IMR-90 (cell line): ENCODE measurements at places on chromosomes 16 and 17.

DNA sequence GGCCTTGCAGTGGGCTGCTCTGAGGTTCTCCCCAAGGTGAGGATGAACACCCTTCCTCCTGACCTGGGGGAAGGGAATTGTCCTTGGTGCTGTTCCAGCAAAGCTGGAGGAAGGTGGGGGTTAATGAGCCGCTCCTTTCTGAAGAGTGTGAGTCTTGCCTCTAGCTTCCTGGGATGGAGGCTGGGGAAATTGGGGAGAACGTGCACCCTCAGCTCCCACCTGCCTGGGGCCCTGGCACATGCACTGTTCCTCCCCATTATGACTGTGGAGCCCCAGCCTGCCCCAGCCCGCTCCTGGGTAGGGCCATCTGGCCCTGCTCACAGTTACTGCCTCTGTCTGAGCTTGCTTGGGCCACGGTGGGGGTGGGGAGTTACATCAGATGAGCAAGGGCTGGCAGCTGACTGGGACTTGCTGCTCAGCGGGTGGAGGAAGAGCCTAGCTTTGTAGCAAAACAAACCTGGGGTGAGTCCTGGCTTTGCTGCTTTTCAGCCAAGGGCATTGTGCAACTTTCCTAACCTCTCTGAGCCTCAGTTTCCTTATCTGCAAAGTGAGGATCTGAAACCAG lies 11.1 kb downstream of the TNS4 start:
- H3K27ac ChIP-seq, result peak overlapping the region; percentile 49
- DNase-seq, result peak; percentile 81
- no peak overlapping the region for H3K4me3 ChIP-seq

GRCh38 chr16:18827890-18828289 lies 26.5 kb upstream of the ARL6IP1 start:
- H3K27ac ChIP-seq, result no peak overlapping the region
- H3K4me3 ChIP-seq, result no peak overlapping the region
- H3K4me1 ChIP-seq, result no peaks in the 10 kb centered on the region
- DNase-seq, result no peak
- no peaks in the 10 kb centered on the region for H3K27me3 ChIP-seq
- H3K36me3 ChIP-seq, result peaks cover 27% of the 10 kb centered on the region

DNA sequence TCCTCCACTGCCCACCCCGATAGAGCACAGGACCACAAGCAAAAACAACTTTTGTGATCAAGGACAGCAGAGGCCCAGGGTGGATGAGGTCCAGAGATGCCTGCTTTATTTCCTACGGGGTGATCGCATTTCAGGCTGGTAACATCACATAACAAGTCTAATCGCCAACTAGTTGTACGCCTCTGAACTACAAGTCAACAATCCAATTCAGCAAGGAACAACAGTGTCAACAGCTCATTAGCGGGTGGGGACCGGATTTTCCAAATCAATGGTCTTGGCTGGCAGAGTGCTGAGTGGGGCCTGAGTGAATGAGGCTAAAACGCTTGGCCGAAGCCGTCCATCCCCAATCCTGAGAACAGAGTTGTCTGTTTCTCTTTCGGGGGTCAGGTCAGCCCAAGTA lies 17.1 kb downstream of the MRM3 start:
- H3K27ac ChIP-seq, result no peak overlapping the region
- H3K4me3 ChIP-seq, result no peak overlapping the region
- DNase-seq, result no peak
- no peaks in the 10 kb centered on the region for H3K27me3 ChIP-seq

- H3K27ac ChIP-seq, result peak overlapping the region; percentile 61; the same call in 1 of the 2 replicates
- no peak for DNase-seq
- H3K36me3 ChIP-seq, result no peaks in the 10 kb centered on the region
- H3K4me1 ChIP-seq, result peaks cover 10% of the 10 kb centered on the region
- H3K27me3 ChIP-seq, result no peaks in the 10 kb centered on the region
Measured at GRCh38 chr17:20920095-20920814, 122.6 kb downstream of the USP22 start.

DNA sequence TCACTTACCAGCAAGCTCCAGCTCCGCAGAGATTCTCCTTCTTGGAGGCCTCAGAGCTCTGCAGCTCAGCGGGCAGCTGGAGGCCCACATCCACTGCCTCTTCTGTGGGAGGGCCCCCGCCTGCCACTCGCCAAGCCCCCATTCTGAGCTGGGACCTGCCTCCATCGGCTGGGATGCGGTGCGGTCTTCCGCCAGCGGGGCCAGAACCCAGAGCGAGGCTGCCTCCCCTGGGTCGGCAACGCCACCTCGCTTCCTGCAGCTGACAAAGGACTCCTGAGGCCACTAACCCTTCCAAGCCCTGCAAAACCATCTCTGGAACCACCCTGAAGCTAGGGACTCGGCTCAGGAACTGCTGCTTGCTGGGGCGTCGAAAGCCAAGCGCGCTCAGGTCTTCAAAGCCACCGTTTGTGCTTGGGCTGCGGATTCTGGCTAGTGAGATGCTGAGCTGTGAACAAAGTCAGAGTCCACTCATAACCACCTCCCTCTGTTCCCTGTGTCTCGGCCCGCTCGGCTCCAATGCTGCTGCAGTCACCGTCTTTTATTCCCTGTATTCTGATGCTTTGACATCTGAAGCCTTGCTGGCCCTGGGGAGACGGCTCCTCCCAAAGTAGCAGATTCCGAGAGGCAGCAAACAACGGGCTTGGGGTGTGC lies 174.3 kb downstream of the ENGASE start:
- no peak overlapping the region for H3K4me3 ChIP-seq
- H3K36me3 ChIP-seq, result no peaks in the 10 kb centered on the region
- H3K27me3 ChIP-seq, result peaks cover 5% of the 10 kb centered on the region
- DNase-seq, result no peak
- H3K27ac ChIP-seq, result no peak overlapping the region

- DNase-seq, result no peak
- H3K4me1 ChIP-seq, result peaks cover 14% of the 10 kb centered on the region
- H3K27me3 ChIP-seq, result no peaks in the 10 kb centered on the region
- H3K27ac ChIP-seq, result no peak overlapping the region
- peaks cover 56% of the 10 kb centered on the region for H3K36me3 ChIP-seq
Measured at GRCh38 chr16:30738984-30739951, 9.0 kb upstream of the PHKG2 start.

- DNase-seq, result peak; percentile 93
- H3K27ac ChIP-seq, result peak overlapping the region; percentile 97
- peak overlapping the region; percentile 32; the same call in 1 of the 2 replicates for H3K4me3 ChIP-seq
- H3K27me3 ChIP-seq, result no peaks in the 10 kb centered on the region
Measured at GRCh38 chr17:43530288-43531081, 15.7 kb downstream of the ETV4 start.
